Activated T-helper 1 cell treated with anti-CD3 and anti-CD28 coated beads, Interleukin-2, amount 50 U/mL, for 16 hours (primary cell): ENCODE measurements at places on chromosomes 2 and 18.

- DNase-seq: no peak
These were observed 414.1 kb downstream of the STK39 start for GRCh38 chr2:167833294-167833693.

DNA sequence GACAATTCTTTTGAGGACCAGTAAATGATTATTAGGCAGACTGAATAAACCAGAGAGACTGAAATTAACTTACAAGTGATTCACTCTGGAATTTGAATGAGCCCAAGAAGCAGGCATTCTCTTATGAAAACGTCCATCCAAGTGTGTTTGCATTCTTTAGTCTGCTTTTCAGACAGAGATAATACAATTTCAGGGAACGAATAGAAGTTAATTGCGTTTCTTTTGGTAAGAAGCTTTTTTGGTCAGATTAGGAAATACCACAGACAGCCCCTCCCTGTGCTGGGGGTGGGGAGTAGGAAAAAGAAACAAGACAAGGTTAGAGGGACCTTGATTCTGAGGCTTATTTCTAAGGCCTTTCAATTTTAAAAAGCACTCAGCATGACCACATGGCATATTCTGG, 874.4 kb downstream of the SUCLG1 start:
- no peak for DNase-seq

GRCh38 chr18:38634117-38634516, 1068.5 kb upstream of the CELF4 start:
- no peak for DNase-seq

DNA sequence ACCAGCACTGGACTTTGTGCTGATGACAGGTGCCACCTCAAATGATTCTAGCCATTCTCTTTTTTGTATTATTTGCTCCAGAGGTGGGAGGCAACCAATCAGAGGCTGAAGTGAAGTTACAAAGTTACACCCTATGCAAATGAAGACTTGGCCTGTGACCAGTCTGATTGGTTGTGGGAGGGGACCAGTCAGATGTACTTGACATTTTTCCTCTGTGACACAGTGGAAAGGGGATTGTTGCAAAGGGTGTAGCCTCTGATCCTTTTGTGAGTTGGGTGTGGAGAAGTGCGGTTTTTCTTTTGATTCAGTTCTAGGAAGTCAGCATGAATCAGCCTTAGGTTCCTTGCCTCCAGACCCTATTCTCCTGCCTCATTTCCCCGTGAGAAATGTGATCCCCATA, 244.0 kb downstream of the ARL6IP6 start:
- DNase-seq: no peak

DNA sequence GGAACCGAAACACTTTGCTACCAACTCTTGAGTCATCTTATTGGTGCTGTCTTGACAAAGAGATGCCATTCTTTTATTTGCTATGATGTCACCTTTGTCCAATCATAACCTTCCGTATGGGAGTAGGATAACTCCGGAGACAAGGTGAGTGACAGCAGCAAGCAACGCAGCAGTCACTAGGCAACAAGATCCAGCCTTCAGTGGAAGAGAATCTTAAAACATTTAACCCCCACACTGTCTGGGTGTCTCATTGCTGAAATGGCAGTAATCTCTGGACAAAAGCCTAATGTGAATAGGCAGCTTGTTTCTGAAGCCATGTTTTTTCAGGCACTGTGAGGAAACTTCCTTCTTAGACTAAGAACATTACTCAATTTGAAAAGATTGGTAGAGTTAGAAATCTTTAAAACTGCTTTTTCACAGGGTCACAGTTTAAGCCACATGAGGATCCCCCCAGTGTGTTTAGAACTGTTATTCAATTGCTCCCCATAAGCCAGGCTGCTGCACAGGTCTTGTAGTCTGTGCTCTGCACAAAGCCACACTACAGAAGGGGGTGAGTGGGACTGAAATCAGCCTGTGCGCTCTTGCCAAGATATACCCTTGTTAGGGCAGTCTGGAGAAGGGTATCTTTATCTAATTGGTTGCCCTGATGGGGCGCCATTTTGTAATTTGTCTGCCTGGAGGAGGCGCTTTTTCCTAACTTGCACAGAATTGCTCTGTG, 131.5 kb upstream of the STON1 start:
- DNase-seq: no peak

DNA sequence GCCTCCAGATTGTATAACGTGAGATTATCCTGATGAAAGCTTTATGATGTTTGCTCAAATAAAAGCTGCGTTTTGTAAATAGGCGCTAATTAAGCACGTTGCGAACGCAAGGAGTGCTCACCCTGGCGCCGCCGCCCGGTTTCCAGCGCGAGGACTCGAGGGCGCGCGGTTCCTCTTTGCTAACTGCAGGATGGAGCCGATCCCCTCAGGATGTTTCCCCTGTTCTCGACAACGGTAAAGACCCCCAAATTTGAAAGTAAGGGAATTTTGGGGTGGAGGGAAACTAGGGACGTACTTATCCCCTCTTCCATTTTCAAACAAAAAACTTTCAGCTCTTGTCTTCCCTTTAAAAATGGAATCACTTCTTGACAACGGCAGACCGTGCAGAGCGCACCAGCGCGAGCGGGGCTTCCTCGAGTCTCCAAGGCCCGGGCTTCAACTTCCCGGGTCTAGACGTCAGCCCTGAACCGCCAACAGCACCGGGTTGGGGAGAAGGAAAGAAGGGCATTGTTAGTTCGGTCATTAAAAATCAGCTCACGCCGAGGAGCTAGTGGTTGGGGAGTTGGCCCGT, 1.1 kb upstream of the GBX2 start:
- DNase-seq: no peak

GRCh38 chr18:31149351-31149750, 13.3 kb downstream of the DSC1 start:
- no peak for DNase-seq

GRCh38 chr18:75167137-75167536, 41.8 kb downstream of the PTGR3 start:
- no peak for DNase-seq

GRCh38 chr2:7014174-7014640, 97.0 kb downstream of the RNF144A start:
- no peak for DNase-seq

- no peak for DNase-seq
These were observed 217.8 kb upstream of the REV1 start for GRCh38 chr2:99707592-99707991.

- no peak for DNase-seq
These were observed 124.2 kb upstream of the SIX3 start for GRCh38 chr2:44817256-44817655.
